ENCODE measurements at places on chromosomes 16 and 17.
A peak's percentile ranks its signal among the peaks of the same experiment; 100 is the strongest.

- DNase-seq = no peak
These were observed 6.5 kb downstream of the SPNS2 start for GRCh38 chr17:4505187-4505586.

- DNase-seq = peak; percentile 58
These were observed 23.8 kb downstream of the EZH1 start for GRCh38 chr17:42720996-42721583.

GRCh38 chr17:34399725-34400124 is 36.7 kb upstream of the CCL1 start:
- no peak for DNase-seq

DNA sequence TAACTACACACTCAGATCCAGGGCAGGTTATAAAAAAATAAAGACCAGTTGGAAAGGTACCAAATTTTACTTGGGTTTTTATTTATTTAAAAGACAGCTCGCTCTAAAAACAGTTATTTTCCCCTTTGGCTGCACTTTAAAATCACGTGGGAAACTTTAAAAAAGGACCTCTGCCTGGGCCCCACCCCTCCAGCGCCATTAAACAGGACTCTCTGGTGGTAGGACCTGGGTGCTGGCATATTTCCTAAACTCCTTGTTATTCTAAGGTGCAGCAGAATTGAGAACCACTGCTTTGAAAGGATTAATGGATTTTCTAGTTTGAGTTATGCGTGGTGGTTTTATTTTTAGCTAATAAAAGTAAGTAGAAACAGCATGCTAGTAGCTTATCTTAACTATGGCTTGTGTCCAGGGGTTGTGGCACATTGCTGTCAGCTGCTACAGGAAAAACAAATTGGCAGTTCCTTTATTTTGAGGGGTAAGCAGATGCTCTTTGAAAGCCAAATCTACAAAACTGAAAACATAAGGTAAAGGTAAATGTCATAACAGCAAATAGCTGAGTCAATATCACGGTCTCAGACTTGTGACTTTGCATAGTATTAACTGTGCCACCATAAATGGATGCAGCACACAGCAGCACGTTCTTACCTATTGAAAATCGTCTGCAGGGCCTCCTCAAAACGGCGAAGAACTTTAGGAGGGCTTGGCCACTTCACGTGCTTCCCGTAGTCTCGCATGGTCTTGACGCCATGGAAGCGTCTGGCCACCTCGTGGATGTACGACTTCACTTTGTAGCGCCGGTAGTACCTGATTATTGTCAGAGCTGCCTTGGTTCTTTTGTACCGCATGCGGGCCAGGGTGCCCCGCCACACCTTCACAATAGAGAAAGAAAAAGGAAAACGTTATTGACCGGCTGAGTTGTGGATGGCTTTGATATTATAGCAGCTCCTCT is 172.0 kb downstream of the CDK5R1 start:
- no peak for DNase-seq

DNA sequence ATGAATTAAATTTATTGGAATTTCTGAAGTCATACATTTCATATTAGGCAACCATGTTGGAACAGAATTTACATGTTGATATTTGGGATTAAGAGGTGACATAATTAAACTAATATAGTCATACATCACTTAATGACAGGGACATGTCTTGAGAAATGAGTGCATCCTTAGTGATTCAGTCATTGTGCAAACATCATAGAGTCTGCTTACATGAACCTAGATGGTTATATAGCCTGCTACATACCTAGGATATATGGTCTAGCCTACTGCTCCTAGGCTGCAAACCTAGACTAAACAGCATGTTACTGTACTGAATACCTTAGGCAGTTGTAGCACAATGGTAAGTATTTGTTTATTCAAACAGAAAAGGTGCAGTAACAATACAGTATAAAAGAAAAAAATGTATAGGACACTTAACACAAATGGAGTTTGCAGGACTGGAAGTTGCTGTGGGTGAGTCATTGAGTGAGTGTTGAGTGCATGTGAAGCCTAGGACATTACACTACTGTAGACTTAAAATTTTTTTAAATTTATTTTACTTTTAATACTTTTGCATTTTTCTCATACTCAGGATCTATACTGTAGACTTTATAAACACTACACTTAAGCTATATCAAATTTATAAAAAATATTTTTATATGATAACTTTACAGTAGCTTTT is 85.6 kb downstream of the OMG start:
- DNase-seq = no peak

- peak; percentile 61 for DNase-seq
These were observed 246.9 kb upstream of the KCNJ16 start for GRCh38 chr17:69828087-69828486.

DNA sequence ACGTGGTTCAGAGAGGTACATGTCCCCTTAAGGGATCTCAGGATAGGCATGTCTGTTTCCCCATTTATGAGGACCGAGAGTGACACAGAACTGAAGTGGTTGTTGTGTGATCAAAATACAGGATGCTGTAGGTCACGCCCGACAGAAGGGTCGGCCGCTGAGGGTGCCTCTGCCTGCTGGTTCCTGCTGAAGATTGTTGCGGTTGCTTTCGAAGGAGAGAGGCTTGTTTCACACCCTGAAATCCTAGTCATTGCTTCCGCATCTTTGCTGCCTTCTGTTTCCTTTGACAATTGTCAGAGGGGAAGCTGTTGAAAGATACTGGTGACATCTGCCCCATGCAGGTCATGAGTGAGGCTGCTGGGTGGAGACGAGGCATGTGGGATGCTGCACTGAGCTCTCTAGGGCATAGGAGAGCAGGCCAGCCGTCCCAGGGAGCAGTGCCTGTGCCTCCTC is 3.8 kb upstream of the NAT9 start:
- no peak for DNase-seq

DNA sequence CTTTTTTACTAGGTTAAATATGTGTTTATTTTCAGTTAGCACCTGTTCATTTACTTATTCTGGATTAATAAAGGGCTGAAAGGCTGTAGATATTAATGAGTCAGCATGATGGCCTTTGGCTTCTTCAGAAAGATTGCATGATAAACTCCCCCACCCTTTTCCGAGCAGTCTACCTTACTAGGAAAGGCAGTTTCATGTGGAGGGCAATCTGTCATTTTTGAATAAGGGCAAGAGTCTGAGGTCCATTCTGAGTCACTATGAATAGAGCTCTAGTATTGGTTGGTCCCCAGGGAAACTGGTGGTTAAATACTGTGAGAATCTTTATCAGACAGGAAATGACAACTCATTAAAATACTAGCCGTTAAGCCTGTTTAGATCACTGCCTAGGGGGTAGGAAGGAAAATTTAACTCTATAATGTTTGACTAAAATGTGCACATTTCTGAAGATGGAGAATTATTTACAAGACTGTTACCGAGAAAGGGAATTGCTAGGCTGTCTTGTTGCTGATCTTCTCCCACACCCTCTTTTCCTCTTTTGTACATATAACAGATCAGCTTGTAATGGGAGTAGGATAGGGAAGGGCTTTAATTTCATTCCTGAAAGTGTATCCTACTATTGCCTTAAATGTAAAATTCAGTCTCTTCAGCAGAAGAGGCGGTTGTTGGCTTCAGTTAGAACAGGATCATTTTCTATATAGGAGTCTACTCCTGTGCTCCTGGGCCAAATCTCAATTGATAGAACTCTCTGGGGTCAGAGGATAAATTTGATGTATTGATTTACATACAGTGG is 63.3 kb downstream of the TUBD1 start:
- peak; percentile 70 for DNase-seq

DNA sequence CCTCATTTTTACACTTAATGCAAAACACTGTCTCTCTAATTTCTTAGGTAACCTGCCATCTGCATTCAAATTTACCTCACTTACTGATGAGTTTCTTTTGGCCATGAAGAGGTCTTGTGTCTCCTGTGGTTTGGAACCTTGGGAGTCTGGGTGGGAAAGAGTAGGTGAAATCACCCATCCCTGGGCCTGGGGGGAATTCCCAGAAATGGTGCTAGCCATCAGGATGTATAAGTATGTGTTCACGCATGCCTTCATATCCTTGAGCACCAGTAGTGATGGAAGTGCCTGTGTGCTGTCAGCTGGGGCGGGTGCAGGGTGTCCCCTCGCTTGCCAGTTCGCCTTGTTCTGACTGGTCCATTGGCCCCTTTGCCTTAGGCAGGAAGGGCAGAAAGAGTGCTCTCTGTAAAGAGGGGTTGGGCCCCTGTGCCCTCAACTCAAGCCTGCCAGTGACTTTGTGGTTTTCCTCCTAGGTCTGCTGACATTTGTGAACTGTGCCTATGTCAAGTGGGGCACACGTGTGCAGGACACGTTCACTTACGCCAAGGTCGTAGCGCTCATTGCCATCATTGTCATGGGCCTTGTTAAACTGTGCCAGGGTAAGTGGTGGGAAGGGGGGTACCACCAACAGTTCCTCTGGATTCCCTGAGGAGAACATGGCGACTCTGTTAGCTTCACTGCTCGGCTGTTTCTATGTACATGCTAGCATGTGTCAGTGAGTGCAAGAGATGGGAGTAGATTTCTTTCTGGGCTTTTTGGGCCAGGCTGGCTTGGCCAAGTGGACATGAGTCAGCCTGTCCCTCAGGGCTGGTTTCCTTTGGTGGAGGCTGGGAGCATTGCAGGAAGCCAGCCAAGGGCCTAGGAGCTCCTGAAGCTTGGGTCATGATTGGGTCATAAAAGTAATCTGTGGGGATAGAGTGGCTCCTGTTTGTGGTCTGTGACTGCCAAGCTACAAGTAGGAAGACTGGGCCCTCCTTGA is 23.2 kb downstream of the SLC7A6OS start:
- peak; percentile 86 for DNase-seq

GRCh38 chr17:75507733-75508719 is 7.3 kb downstream of the CASKIN2 start:
- no peak for DNase-seq

GRCh38 chr17:63381101-63381729 is 64.9 kb downstream of the CYB561 start:
- DNase-seq = no peak

GRCh38 chr17:78831688-78832540 is 8.7 kb downstream of the USP36 start:
- no peak for DNase-seq

- no peak for DNase-seq
These were observed 1.4 kb downstream of the THUMPD1 start for GRCh38 chr16:20740007-20740883.

DNA sequence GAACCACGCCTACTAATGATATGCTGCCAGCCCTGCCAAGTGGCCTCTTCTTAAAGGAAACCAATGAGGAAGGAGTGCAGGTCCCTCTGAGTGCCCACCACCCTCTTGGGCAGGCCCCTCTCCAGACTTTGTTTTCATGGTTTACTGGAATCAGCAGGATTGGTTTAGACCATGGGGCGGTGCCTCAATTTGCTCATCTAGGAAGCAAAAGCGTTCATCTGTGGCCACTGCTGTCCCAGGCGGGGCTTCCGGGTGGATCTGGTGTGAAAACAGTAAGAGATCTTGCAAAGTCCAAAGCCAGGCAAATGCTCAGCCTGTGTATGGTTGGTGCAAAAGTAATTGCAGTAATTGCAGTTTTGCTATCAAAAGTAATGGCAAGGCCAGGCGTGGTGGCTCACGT is 71.3 kb downstream of the AMFR start:
- no peak for DNase-seq

DNA sequence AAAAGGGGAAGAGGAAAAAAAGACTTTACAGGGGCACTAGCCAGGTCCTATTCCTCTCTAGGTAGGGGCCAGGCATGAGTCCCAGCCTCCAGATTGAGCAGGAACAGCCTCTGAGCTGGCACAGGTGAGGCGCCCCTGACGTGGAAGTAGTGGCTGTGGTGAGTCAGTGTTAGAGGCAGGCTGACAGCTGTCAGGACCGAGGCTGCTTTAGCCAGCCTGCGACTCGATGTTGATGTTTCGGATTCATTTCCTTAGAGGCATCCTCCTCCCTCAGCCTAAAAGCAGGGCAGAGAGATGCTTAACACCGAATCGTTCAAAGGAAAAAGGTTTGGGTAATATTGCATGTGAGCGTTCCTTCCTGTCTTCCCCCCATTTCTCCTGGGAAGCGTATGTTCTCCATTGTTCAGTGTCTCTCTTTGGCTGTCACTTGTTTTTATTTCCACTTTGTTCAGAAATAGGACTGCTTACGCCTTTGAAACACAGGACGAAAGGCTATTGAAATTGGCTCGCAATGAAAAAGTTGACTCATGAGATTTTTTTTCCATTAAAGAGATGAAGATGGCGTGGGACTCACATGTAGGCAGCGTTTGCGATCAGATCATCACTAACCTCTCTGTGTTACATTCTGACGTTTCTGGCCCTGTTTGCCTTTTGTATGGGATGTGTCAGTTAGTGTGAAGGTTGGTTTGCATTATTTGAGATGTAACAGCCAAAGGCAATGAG is 1.3 kb downstream of the KIAA0513 start:
- no peak for DNase-seq

- no peak for DNase-seq
These were observed 102.1 kb downstream of the N4BP1 start for GRCh38 chr16:48507886-48508285.

DNA sequence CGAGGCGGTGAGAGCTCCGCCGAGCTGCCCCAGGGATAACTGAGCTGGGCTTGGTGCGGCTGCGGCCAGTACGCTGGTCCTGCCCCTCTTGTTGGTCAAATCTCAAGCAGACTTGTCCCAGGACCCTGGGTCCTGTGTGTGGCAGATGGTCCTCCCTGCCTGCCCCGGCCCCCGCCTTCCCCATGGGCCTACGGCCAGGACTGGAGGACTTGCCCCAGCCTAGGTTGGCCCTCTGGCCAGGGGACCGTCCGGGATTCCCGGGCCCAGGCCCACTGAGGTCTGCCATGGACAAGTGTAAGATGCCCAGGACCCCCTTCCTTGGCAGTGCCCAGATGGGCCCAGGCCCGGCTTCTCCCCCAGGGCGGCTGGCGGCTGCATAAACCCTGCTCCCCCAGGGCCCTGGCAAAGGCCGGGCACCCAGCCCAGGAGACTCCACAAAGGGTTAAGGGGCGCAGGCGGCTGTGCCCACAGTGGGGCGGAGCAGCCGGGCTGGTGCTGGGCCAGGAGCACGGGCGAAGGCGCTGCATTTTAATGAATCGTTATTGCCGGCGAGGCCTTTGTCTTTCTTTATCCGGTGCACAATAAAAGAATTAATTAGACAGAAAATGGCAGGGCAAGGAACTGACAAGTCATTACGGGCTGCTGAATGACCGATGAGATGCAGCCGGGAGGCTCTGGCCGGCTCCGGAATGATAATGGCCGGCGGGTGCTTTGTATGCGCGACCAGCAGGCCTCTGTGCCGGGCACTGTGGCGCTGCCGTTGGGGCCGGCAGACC is 9.1 kb downstream of the SOX8 start:
- DNase-seq = no peak

GRCh38 chr17:17405673-17406072 is 71.1 kb upstream of the MED9 start:
- DNase-seq = no peak

DNA sequence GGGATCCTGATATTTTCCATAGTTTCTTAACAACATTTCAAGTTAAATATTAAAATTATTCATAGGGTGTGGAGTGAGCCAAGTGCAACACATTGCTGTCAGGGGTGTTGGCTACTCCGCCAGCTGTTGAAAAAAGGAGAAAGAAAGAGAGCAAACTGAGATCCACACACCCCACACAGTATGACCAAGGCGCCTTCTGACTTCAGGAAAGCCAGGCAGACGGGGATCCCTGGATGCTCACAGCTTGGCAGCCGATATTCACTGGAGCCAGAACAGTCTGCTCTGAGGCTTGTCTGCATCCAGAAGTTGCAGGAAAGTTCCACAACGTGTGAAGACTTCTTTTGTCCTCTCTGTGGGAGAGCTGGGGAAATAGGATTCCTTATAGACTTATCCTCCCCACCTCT is 9.3 kb downstream of the CHD9NB start:
- no peak for DNase-seq

Measured in hepatic stellate cell (primary cell).